ENCODE measurements at places on chromosomes 3 and 15. TPM values are rescaled to one million over a fixed set of nuclear protein-coding genes. Genes with fewer than 3 reads are reported as not detected.

DNA sequence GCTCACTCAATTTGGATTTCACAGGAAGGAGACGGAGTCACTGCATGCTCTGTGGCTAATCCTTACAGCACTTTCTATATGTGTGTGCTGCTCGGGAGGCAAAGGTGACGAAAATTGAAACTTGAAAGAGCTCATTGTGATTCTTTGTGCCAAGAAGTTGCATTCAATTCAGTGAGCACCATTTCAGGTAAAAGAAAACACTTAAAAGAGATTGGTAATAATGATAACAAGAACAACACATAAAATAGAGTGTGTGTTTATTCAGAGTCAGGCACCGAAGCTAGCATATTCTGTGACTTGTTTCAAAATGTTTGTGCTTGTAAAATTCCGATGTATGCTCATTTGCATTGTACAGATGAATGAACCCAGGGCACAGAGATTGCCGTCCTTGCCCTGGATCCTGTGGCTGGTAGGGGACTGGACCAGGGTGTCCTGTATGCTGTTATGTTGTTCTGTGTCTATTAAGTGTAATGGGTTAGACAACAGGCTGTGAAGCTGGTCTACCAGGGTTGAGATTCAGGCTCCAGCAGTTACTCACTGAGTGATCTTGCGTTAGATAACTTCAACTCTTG lies 193.3 kb upstream of the PROK2 start:
- no peak for DNase-seq

GRCh38 chr3:178385280-178385952 lies 150.8 kb upstream of the KCNMB2 start:
- peak; percentile 4 for DNase-seq

Gene LSAMP
- total RNA-seq, result not detected

Gene SLC6A1
- not detected for total RNA-seq
